ENCODE measurements at places on chromosomes 6 and 20.
A peak's percentile ranks its signal among the peaks of the same experiment; 100 is the strongest.

GRCh38 chr6:113052506-113052905, 705.4 kb downstream of the RFPL4B start:
- DNase-seq = no peak

DNA sequence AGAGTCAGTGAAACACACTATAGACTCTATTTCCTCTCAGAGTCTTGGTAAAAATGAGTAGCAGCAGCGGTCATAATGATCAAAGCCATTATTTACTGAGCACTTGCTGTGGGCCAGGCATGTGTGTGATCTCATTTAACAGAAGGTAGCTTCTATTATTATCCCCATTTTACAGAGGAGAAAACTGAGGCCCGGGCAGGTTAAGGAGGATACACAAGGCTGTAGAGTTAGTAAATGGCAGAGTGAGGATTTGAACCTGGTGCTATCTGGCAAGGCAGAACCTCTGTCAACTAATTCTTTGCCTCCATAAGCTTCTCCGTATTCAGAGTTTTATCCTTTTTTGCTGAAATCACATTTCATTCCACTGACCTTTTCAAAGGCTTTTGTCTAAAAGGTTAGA, 122.2 kb upstream of the SALL4 start:
- DNase-seq = no peak

- DNase-seq = no peak
Observed at GRCh38 chr6:64146876-64147275, 511.3 kb downstream of the PHF3 start.

DNA sequence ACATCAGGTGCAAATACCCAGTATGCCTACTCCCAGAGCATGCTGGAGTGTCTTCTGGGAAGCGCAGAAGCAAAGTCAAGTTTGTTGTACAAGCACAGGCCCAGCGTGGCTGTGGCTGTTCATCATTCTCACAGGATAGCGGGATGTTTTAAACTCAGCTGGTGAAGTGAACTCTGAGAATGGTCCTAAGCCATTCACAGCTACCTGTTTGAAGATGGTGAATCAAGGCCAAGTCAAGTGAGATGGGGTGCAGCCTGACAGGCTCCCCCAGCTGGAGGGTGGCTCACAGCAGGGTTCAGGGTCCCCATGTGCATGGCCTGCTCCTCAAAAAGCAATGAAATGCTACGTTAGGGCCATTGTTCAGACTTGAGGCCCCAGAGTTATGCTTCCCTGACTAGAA, 304.7 kb upstream of the FOXQ1 start:
- DNase-seq = no peak

GRCh38 chr20:9616833-9617461, 102.6 kb downstream of the LAMP5 start:
- DNase-seq = peak; percentile 80

DNA sequence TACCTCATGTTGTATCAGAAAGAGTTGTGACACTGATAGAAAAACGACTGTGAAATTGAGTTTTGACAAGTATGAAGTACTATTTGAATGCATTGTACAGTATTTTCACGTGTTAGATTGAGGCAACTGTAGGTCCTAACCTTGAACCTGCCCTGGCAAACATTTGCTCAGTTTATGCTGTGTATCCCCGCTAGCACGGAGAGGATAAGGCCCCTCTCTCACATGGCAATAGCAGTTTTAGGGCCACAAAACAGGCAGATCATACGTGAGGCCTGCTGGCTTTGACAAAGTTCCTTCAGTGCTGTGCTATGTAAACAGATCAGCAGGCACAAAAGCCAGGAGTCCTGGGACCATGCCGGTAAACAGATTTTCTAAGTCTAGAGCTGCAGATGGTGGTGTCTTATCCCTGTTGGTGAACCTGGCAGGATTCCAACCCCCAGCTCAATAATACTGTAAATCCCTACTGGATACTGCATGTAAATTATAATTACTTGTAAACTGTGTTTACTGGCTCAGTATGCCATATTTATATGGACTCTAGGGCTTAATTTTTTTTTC, 23.8 kb upstream of the FAM217A start:
- no peak for DNase-seq

DNA sequence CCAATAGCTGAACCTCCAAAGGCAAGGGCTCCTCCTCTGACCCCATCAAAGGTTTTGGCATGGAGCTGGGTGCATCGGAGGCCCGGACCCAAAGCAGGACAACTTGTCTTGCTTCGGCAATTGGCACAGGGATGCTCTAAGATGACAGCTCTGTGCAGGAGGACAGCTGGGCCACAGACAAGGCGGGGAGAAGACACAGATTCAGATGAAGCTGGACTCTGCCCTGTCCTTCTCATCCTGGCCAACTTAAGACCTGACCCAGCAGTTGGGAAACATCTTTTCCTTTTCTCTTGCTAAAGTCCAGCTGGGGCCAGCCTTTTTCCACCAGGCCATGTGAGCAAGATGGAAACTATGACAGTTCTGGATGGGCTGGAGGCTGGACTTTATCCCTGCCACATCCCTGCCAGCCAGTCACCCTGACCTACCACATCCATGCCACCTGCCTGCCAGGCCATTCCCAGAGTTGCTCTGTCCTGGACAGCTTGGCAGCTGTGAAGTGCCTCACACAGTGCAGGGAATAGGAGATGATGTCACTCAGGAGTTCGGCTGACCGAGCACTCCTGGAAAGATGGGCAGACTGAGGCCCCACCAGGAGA, 12.7 kb upstream of the PSMF1 start:
- no peak for DNase-seq

DNA sequence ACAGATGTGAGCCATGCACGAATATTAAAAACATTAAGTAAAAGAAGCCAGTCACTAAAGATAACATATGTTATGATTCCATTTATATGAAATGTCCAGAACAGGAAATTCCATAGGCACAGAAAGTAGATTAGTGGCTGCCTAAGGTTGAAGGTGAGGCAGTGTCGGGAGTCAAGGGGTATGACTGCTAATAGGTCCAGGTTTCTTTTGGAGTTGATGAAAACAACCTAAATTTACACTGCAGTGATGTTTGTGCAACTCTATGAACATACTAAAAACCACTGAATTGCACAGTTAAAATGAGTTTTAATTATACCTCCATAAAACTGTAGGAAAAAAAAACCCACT, 14.4 kb downstream of the SRPK1 start:
- DNase-seq = no peak

- peak; percentile 77 for DNase-seq
Observed at GRCh38 chr6:2744209-2744771, 6.4 kb downstream of the MYLK4 start.

DNA sequence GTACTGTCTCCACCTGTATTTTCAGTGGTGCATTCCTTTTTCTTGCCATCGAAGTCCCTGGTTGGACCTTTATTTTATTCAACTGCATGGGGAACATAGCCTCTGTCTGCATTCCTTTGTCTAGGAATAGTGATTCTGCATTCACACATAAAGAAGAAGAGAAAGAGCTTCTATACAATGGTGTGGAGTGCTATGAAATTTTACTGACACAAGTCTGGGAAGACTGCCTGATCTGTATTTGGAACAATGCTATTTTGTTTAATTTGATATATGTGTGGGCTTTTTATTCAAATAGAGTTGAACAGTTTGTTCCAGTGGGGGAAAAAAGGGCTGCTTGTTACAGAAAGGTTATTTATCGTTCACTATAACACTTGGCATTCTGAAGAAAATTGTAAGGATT, 375.7 kb upstream of the POU3F2 start:
- no peak for DNase-seq

- DNase-seq = no peak
Observed at GRCh38 chr6:161772176-161772575, 498.3 kb upstream of the AGPAT4 start.

DNA sequence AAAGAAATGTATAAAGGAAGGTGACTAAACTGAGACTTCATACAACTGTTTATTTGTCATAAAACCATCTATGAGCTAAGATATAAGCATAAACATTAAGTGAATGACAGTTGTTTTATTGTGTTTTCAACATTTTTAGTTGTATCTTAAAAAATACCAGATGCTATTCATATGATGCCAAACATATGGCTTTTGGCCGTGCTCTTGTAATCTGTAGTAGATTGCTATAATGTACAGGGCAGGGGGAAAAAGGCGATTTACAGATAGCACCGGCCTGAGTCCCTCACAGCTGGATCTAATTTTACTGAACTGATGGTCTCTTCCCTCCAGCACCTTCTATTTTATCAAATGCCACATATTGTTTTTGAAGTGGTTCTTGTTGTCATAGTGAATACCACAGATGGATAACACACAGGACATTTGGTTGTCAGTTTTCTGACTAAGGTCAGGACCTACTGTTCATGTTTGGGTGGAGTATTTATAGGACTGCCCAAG, 48.2 kb downstream of the CENPW start:
- DNase-seq = no peak

GRCh38 chr6:112180095-112180820, 74.1 kb downstream of the LAMA4 start:
- DNase-seq = peak; percentile 96

DNA sequence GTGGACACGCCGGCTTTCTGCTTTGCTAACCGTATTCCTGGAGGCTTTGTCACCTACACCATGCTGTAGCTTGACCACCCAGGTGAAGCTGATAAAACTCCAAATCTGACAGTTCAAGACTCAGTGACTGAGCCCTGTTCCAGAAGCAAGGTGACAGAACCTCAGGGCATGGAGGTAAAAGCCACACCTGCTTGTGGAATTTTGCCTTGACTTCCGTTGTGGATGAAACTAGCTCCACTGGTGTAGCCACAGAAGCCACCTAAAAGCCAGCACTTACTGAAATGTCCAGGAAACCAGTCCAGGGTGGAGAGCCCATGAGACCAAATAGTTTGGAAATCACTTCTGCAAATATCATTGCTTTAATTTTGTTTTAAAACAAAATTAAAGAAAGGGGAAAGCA, 11.0 kb downstream of the CST8 start:
- DNase-seq = no peak

GRCh38 chr20:3532089-3532615, 61.3 kb downstream of the ATRN start:
- DNase-seq = no peak

- DNase-seq = peak; percentile 91
Observed at GRCh38 chr6:125745281-125746018, 4.0 kb upstream of the HEY2 start.

GRCh38 chr6:84284428-84285049, 57.1 kb upstream of the CEP162 start:
- no peak for DNase-seq

GRCh38 chr6:76843054-76843822, 620.1 kb downstream of the HTR1B start:
- DNase-seq = no peak

DNA sequence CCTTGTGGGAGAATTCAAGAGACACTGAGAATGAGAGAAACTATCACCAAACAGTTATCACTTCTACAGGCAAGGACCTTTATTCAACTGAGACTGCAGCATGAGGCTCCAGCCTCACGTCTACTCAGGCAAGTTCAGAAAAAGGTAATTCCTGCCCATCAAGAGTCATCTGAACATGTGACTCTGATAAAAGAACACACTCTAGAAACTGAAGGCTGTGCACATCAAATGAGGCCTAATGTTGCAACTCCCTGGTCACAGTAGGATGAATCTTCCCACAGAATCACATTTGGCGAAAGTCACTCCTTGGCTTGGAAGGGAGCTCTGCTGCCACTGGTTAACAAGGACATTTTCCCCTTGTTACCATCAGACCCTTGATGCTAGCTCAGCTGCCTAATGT, 71.2 kb upstream of the EMILIN3 start:
- no peak for DNase-seq

- DNase-seq = no peak
Observed at GRCh38 chr6:70150521-70150920, 152.4 kb downstream of the COL9A1 start.

DNA sequence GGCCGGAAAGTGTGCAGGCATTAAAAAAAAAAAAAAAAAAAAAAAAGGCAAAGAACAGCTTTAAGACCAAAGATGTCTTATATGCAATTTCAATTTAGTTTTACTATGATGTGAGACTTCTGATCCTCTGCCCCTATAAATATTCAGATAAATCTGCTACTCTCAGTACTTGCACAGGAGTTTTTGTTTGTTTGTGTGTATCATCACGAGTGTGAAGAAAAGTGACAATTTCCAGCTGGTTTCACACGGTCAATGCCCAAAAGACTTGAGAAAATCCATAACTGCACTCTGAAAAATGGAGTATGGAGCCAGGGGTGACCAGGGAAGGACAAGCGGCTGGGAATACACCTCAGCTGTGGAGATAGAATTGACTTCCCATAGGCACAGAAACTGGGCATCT, 757.7 kb downstream of the C6orf118 start:
- DNase-seq = no peak

DNA sequence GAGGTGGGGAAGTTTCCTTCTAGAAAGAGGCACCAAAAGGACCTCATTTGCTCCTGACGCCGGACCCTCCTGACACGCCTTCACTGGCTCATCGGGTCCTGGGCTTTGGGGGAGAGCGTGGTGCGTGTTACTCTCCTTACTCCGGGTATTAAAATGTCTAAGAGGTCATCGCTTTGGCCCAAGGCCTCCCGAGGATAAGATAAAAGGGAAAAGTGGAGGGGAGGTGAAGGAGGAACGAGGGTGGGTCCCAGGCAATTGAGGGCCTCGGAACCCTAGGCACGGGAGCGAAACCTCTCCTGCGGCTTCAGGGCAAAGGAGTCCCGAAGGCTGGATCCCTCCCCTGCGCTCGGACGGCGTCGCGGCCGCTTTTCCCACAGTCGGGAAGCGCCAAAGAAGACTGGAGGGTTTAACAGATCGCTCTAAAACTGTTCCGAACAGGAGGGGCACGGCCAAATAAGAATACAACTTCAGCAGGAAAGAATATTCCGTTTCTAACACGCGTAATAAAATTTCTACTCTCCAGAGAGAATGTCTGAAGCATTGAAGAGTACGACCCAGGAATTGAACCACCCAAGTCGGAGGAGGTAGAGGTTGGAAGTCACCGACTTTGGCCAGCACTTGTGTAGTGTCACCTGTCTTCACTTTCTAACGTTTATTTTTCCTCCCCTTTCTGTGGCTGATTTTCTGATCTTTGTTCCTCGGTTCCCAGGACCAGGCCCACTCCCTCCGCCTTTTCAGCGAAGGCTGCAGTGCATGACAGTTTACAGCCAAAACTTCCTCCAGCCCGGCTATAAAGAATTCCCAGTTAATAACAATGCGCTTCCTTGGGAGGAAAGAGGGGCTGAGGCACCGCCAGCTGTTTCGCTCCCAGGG, 2.1 kb upstream of the TBXT start:
- DNase-seq = no peak

GRCh38 chr20:15227102-15227501, 889.7 kb upstream of the FLRT3 start:
- DNase-seq = no peak

DNA sequence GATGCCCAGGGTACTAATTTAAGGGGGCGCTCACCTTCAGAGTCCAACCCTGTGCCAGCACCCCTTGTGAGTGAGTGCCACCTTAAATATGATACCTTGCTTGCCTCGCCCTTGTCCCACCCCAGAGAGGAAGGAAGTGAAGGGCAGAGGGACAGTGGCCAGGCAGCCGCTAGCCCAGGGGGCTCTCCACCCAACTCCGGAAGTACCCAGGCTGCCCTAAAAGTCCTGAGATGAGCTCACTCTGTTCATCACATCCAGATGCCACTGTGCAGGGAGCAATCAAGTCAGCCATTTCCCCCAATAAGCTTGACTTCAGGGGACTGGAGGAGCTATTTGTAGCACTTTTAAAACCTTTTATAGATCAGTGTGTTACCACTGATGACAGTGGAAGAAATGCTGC, 25.0 kb upstream of the STX16 start:
- no peak for DNase-seq

Measured in NCI-H2029 treated with DMSO at 0.1 percent for 48 hours (cell line).